ENCODE measurements at places on chromosomes 6 and 20. TPM values are rescaled to one million over a fixed set of nuclear protein-coding genes. Genes with fewer than 3 reads are reported as not detected.

The TRIM39 gene
- 9.5 TPM for total RNA-seq

The ENPP4 gene
- 0.74 TPM for total RNA-seq

The C20orf144 gene
- total RNA-seq, result 0.05 TPM

The POPDC3 gene
- 13.7 TPM for total RNA-seq

The FAM83C gene
- total RNA-seq, result not detected

The NHLRC1 gene
- total RNA-seq, result 2.1 TPM

The GLP1R gene
- not detected for total RNA-seq

The GNAS-AS1 gene
- total RNA-seq, result 0.89 TPM

The WRNIP1 gene
- total RNA-seq, result 48.4 TPM

The SEL1L2 gene
- total RNA-seq, result not detected

The PRR18 gene
- total RNA-seq, result not detected

The DDX43 gene
- total RNA-seq, result 1.8 TPM
